ENCODE measurements at places on chromosomes 3 and 15.

- DNase-seq: no peak
Measured at GRCh38 chr3:8988791-8989558, 25.7 kb upstream of the RAD18 start.

DNA sequence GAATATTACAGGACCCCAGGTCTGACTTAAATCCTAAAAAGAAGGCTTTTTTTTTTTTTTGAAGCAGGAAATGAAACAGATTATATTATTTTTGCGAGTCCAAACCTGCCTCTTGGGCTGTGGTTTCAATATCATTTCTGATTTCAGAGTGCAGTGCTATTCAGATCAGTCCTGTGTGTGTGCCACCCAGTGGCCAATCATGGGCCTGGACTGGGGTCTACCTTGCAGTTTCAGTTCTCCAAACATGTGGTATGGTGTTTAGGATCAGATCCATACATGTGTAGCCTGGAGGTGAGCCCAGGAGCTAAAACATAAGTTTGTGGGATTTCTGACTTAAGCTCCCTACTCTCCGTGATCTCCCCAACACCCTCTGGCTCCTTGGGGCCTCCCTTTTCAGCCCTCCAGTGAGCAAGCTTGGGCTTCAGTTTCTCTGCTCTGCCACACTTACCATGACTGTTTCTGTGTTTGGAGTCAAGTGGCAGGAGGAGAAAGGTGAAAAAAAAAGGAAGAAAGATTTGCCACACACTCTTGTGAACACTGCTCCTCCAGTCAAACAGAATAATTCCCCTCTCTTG is 12.1 kb upstream of the THSD4 start:
- DNase-seq: peak; percentile 49

DNA sequence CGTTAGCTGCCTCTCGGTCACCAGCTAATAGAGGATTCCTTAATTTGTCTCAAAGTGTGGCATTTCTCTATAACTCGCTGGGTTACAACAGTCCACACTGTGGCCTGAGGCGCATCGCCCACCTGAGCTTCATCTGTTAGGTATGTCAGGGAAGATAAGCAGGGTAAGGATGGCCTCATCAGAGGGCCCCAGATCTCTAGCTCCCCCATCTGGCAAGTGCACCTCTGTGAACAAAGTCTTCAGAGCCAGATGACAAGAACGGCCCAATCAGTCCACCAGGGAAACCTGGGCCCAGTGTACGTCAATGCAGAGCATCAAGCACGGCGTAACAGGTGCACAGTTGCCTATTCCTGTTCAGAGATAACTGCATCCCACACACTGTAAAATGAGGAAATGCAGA is 23.2 kb downstream of the FRG2C start:
- no peak for DNase-seq

GRCh38 chr3:155744010-155744625 is 753 bp downstream of the PLCH1 start:
- peak; percentile 73 for DNase-seq

GRCh38 chr3:123808812-123809211 is 75.3 kb downstream of the MYLK start:
- DNase-seq: no peak

GRCh38 chr3:71560665-71561064 is 22.9 kb downstream of the FOXP1 start:
- no peak for DNase-seq

- DNase-seq: no peak
Measured at GRCh38 chr3:195071916-195072820, 198.8 kb downstream of the XXYLT1 start.

- no peak for DNase-seq
Measured at GRCh38 chr3:14771593-14772497, 46.9 kb upstream of the FGD5 start.

DNA sequence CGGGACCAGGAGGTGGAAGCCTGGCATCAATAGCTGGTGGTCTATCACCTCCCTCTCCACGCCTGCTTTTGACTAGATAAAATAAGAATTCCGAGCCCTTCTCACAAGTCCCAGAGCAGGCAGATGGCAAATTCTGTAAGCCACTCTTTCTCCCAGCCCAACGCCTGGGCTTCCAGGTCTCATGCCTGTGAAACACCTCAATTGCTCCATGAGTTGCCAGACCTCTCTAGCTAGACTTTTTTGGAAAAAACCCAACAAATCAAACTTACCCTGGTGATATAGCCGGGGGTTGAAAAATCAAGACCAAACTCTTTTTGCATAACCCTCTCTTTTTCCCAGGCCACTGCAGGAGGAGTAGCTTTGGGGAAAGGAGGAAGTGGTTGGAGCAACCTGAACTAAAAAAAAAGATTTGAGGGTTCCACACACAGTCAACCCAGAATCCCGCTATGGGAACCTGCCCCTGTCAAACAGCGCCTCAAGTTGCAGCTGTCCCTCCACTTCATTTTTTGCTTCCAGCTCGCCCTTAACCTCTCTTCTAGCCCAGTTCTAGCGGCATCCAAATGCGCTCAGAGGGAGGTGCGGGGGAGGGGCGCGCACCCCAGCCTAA is 7.0 kb downstream of the BHLHE40 start:
- DNase-seq: no peak

GRCh38 chr15:71357321-71357732 is 242.1 kb downstream of the THSD4 start:
- peak; percentile 72 for DNase-seq

GRCh38 chr15:93129702-93130488 is 40.9 kb upstream of the RGMA start:
- DNase-seq: no peak

DNA sequence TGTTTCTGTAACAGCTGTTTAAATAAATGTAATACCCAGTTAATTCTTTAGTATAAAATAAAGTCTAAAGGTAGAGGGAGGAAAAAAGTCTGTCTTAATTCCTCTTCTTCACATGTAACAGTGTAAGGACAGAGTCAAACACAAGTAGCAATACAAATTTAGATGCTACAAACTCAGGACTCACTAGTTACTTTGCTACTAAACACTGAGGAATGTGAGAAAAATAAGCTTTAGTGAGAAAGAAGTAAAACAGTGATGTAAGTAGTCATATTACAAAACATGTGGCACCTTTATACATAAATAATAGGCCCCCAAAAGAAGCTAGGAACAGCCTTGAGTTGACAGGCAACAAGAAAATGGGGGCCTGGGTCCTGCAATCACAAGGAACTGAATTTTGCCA is 113.0 kb downstream of the TBC1D5 start:
- no peak for DNase-seq

DNA sequence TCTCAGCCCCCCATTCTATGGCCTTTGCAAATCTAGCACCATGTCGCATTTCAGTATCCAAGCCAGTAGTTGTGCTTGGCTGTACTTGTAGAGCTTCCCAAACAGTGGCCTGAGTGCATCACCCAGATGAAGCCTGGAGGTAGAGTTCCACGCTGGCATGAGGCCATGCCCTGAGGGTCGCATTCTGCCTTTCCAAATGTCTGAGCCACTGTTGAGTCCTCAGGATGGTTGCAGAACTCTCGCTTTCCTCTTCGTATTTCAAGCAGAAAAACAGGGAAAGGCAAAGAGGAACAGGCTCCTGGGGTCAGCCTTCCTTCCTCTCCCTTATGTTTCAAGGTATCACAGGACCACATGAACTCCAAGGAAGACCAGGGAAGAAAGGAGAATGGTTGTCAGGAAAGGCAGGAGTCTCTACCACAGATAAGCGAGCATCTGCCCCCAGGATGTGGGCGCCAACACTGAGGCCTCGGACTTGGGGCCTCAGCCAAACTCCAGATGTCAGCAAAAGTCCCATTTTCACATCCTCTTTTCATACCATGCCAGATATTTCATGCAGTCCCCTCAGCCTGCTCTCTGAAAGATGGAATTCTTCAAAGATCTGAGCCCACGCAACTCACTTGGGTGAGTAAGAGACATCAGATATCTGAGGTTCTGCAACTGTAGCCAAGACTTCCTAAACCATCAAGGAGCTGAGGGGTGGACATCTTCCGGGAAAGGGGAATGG is 19.4 kb upstream of the PRR20G start:
- DNase-seq: no peak

GRCh38 chr3:177050501-177051237 is 146.6 kb downstream of the TBL1XR1 start:
- DNase-seq: no peak

GRCh38 chr3:140505876-140506275 is 172.0 kb upstream of the TRIM42 start:
- no peak for DNase-seq

DNA sequence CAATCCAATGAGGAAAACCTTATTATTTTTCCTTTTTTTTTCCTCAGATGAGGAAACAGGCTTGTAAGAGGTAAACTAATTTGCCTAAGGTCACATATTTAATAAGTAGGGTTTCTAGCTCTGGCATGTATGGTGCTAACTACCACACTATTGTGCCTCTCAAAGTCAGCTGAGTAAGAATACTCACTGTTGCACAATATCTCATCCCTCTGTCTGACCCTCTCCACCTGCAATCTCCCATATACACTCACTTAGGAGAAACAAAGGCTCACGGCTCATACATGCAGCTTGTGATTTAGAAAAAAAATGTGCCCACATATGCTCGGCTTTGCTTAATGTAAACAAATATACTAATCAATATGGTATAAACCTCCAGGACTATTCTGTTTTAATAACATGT is 10.4 kb upstream of the ARIH1 start:
- no peak for DNase-seq

- DNase-seq: peak; percentile 94
Measured at GRCh38 chr15:40340740-40341400, at the start of gene CCDC9B. Gene CCDC9B, minus strand, starts transcription at chr15:40340939. Its CDS starts 120 bp downstream, at chr15:40340819.

GRCh38 chr15:89416339-89417183 is 79.8 kb downstream of the RHCG start:
- DNase-seq: peak; percentile 59

DNA sequence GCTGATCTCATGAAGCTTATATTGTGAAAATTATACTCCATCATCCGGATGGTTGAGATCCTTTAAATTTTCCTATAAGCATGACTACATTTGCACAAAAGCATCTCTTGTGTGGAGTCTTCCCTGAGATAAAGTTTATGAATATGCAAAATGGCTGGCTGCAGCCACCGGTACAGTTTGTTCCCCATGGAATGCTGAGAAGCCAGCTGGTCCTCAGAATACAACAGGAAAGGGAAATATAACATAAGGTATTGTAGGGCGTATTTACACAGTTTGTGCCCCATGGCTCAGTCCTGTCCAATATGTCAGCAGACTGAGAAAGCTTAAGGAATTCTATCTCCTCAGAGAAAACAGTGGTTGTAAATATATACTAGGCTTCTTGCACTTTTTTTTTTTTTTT is 468.6 kb downstream of the CNTN6 start:
- no peak for DNase-seq

GRCh38 chr3:464255-464654 is 267.7 kb downstream of the CHL1 start:
- DNase-seq: no peak

- DNase-seq: no peak
Measured at GRCh38 chr3:12615266-12615665, 48.7 kb downstream of the RAF1 start.

DNA sequence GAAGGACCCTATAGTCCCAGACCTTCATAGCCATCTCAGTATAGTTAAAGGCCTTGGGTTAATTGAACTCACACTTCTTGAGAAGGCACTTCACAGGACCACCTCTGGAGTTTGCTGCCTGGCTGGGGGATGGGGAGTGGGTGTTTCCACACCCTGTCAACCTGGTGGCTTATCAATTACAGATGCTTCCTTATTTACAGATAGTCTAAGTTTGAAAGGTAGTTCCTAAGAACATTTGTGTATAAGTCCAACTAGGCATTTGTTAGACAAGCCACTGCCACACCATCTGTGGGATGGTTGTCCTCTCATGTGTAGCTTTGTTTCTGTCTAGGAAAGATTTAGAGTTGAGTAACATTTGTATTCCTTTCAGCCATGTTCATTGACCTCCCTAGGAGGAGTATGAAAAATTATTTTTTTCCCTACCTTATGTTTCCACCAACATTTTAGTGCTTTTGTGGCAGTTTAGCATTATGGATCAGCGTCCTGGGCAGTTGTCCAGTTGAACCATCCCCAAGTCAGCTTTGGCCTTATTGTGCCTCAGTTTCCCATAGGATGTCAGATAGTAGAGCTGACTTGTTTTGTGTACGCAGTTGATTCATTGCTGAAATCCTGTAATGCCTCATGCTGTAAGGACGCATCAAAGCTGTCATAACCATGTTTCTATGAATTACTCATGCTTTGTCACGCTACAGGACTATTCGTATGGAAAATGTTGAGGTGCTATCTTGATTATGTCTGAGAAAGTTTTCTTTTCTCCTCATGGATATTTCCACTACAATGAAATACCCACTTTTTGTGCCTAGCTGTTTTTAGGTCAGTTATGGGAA is 21.2 kb upstream of the SIAH2 start:
- no peak for DNase-seq

- no peak for DNase-seq
Measured at GRCh38 chr15:97072545-97072944, 742.0 kb downstream of the NR2F2 start.

DNA sequence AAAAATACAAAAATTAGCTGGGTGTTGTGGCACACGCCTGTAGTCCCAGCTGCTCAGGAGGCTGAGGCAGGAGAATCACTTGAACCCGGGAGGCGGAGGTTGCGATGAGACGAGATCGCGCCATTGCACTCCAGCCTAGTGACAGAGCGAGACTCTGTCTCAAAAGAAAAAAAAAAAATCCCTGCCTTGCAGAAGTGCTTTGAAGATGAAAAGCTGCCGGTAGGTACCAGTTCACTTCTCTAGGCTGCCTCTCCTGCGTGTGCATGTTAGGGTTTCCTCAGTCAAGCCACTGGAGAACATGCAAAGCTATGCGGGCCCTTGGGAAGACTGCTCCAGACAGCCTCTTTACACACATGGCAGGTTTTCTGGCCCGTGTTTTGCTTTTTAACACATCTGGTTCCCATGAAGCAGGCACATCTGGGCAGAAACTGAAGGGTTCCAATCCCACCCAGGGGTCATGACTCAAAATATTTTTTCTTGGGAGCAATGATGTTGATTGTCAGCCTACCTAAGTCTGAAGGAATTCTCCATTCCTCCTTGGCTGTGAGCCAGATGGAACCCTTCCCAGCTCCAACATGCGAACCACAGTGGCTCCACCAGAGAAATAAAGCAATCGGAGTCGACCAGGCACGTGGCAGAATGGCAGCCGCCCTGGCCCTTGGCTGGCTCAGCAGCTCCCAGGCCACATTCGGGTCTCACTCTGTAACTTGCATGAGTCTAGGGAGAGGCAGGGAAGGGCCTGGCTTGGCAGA is 29.6 kb downstream of the MGLL start:
- peak; percentile 75 for DNase-seq

DNA sequence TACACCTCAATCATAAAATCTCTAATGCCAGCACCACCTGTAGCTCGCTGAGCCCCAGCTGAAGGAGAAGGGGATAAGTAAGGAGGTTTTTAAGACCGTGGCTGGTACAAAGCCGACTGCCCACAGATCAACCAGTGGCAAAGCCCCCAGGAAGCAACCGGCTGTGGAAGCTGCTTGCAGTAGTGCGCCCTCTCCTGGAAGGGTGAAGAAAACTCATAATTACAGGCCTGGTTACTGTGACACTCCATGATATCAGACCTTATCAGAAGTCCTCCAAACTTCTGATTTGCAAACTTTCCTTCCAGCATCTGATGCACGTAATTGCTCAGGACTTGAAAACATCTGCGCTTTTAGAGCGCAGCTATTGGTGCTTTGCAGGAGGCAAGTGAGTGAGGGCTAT is 63.1 kb upstream of the MCTP2 start:
- no peak for DNase-seq

Data from Right ventricle myocardium superior (tissue), 1 donor.